D341Med (cell line): ENCODE measurements at places on chromosomes 4 and X.

- DNase-seq: no peak
Observed at GRCh38 chr4:41874398-41874797, 60.8 kb upstream of the TMEM33 start.

DNA sequence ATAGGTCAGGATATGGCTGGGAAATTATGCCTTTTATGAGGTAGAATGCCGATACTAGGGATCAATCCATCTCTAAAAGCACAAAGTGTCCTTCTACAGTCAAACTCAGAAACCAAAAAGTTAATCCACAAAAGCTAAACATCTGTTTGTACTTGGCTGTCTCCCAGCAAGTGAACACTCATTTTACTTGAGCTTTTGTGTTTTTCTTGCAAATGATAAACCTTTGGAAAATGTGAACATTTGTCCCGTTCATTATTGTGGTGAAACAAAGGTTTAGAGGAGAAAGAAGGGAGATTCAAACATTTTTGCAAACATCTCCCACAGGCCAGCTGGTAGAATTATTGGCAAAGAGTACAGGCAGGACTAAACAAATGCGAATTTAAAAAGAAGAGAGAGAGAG lies 300.6 kb upstream of the SPANXN1 start:
- DNase-seq: no peak

- DNase-seq: no peak
Observed at GRCh38 chrX:105610411-105610810, 211.9 kb upstream of the NRK start.

DNA sequence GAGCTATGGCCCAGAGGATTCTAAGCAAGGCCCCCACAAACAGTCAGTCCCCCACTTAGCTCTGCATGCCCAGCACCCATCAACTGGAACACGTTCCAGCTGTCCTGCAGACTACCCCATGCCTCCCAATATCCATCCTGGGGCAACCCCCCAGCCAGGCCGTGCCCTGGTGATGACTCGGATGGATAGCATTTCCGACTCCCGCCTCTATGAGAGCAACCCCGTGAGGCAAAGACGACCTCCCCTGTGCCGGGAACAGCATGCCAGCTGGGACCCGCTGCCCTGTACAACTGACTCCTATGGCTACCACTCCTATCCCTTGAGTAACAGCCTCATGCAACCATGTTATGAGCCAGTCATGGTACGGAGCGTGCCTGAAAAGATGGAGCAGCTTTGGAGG lies 32.0 kb downstream of the LAS1L start:
- DNase-seq: no peak

GRCh38 chrX:374596-374995 lies 12.1 kb downstream of the PPP2R3B start:
- DNase-seq: no peak
